ENCODE measurements at places on chromosomes 4 and X.

DNA sequence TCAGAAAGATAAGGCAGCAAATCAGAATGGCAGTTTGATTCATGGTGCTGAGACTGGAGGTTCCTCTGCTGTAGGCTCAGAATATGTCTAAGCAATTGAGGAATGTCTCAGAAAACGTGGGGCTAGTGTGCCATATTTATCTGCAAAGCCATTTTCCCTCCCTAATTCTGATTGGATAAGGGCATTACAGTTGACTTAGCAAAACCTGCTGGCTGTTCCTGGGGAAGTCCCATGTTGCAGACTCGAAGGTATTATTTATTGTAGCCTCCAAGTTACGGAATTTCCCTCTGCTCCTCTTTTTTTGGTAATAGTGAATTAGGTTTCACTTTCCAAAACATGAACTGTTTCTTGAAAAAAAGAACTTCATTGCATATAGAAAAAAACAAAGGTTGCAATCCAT lies at the start of gene CXCL10:
Gene CXCL10 (minus strand): TSS at position 109 of the 400 bp plus-strand sequence. CDS start 66 bp downstream, at position 43.
- DNase-seq = no peak

- DNase-seq = no peak
Observed at GRCh38 chr4:173506597-173507211, 23.3 kb downstream of the HAND2 start.

- no peak for DNase-seq
Observed at GRCh38 chrX:130285069-130285620, 16.4 kb upstream of the ZNF280C start.

GRCh38 chr4:36316607-36317006 lies 35.2 kb downstream of the DTHD1 start:
- DNase-seq = no peak

GRCh38 chr4:179692222-179692621 lies 2250.0 kb upstream of the AGA start:
- no peak for DNase-seq

DNA sequence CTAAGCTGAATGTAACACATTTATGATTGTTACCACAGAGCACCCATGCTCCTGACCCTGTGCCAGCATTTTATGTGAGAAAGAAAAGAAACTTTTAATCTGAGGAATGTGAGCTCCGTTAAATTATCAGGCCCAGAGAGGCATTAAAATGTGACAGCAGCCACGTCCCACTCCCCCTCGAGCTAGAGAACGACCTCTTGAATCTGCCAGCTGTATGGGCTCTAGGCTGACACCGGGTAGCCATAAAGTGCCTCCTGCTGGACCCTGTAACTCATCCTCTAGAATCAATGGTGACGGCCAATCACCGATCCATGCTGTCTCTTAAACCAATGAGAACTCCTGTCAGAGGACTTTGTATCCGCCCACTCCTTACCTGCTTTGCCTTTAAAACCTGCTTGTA lies 110.2 kb upstream of the ADRA2C start:
- DNase-seq = no peak

GRCh38 chrX:153769865-153770600 lies 6.0 kb downstream of the PLXNB3 start:
- no peak for DNase-seq

DNA sequence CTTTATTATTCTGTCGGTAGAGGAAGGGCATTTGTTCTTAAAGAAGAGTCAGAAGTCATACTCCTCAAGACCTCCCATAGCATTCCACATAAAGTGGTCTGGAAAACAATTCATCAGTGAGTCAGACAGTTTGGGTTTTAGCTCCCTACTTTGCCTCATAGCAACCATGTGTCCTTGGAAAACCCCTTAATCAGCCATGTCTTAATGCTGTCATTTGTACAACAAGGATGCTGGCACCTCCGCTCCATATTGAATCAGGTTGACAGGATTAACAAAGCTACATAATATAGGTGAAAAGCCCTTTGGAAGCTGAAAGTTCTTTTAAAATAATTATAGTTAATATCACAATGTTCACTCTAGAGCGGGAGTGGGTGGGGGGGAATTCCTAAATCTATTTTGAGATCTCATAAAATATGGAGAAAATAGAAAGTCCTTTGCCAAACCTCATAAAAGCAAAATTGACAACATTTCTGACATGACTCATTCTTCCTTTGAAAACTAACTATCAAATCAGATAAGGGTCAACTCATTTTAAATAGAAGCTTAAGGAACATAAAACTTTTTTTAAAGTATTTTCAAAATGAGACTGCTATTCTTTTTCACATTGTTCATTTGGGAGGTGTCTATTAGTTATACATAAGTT lies 37.3 kb upstream of the GUCY1A1 start:
- no peak for DNase-seq

DNA sequence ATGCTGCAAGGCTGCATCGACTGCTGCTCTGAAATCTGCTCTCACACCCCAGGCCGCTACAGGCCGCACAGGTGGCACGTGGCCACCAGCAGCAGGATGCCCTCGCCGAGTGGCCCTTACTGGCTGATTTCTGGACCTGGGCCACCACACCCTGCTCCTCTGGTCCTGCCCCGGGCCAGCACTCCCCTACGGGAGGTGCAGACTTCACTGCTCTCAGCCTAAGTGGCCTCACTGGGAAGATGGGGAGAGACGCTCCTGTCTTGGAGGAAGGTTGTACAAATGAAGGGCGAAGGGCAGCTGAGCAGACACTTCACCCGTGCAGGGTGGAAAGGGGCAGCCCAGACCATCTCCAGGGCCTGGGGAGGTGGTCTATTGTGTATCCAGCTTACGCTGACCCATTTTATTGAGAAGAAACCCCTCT lies 72.5 kb downstream of the ACOX3 start:
- no peak for DNase-seq

GRCh38 chr4:157052429-157053040 lies 23.4 kb upstream of the GLRB start:
- no peak for DNase-seq

DNA sequence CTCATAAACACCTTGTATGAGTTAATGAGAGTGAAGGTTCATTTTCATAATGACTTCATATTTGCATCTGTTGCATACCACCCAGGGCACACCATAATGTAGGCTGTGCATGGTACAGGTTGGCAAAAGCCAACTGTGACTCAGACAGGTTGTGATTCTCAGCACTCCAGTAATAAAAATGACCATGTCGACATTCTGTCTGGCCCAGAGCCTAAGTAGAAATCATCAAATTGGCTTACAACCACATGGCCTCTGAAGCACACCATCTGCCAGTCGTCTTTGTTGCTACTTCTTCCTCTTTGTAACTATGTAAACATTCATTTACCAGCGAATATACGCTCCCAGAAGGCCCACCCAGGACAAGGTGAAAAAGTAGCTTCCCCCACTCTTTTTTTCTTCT lies 459.5 kb downstream of the GASK1B start:
- DNase-seq = no peak

DNA sequence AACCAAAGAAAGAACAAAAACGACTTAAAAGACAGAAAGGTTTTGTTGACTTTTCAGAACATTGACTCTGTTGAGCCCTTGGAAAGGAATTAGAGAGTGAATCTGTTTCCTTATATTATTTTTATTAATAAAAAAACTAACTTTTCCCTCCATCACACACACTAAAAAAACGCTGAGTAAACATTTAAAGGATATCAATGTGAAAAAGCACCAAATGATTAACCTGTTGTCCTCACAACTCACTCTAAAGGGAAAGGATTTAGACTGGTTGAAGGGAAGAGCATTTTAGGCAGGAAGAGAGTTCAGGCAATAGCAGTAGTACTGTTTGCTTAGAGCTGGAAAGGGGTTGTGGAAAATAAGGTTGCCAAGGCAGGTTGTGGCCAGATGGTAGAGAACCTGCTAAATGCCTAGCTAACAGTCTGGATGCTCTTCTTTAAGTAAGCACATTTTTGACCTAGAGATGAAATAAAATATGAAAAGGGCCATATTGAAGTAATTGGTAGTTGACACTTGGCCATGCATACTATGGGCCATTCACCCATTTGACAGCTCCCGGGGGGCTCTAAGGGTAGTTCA lies 98.0 kb upstream of the NDP start:
- no peak for DNase-seq

- DNase-seq = no peak
Observed at GRCh38 chrX:130676861-130677260, 226.1 kb downstream of the ENOX2 start.

DNA sequence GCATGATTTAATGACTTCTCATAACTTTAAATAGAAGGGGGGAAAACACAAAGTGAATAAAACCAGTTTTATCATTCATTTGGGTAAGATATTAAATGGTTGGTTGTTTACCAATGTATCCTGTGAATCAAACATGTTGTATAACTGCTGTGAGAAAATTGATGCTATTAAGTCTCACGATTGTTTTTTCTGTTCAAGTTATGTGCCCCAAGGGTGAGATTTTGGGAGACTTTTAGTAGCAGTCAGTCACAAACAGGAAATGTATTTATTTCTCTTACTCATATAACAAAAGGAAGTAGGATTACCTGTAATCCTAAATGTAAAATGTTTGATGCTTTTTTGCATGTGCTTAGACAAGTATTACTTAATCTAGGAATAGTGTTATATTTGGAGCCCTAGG lies 39.2 kb downstream of the MTHFD2L start:
- no peak for DNase-seq

DNA sequence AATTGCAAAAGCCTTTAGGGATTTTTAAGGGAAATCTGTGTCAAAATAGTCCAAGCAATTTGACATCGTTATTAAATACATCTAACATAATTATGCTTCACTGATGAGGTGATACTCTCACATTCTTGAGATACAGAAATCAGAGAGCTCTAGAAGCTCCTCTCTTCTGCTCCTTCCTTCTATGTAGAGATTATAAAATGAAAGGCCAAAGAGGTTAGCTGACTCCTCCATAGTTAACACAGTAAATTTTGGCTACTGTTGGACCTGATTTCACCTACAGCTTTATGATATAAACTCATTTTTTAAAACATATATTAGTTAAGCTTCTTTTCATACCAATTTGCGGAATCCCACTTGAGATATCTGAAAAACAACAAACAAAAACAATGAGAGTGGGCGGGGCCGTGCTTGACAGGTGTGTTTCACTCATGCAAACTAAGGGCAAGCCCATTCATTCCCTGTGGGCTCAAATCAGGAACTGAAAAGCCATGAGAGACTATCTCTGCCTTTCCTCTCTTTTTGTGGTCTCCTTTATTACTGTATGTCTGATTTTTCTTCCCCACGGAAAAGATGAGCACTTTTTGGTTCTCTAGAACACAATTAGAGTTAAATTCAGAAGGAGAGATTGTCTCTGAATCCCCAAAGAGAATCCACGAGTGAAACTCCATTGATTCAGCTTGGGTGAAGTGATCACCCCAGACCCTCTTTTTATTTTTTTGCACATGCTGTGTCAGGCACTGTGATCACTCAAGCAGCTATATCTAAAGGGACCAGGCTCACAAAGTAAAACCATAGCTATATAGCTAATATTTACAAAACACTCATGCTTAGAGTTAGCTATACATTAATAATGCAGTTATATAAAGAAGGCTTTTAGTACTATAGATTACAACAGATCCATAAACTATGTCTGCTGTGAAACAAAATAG lies 566.3 kb downstream of the IL15 start:
- DNase-seq = no peak

DNA sequence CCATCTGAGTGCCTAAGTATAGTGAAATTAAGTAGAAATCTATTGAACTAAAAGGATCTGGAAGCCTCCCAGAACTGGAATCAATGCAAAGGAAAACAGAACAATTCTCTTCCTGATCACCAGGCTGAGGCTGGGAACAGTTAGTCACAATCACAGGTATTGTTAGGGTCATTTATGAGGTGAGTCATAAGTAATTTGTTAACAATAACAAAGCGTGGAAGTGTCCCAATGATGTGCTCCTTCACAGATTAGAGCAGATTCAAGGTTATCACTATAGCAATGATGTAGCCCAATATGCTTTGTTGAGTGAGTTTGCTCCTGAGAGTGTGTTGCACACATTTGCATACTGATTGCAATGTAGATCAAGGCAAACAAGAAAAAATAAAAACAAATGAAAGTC lies 228.1 kb downstream of the ZNF674 start:
- no peak for DNase-seq

DNA sequence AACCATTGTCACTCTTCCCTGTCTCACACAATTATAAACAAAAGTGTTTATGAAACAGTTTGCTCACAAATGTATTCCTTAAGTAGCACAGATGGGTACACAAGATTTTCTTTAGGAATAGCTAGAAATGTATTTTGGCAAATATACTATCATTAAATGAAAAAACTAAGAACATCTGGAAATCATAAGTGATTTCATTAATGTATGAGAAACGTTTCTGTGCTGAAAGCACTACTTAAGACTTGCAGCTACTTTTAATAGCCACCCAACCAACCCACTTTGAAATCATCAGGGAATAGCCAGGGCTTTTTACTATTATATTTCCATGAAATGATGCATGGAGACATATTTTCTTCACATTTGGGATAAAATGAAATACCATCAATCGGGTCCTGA lies 62.3 kb upstream of the NAP1L5 start:
- DNase-seq = no peak

DNA sequence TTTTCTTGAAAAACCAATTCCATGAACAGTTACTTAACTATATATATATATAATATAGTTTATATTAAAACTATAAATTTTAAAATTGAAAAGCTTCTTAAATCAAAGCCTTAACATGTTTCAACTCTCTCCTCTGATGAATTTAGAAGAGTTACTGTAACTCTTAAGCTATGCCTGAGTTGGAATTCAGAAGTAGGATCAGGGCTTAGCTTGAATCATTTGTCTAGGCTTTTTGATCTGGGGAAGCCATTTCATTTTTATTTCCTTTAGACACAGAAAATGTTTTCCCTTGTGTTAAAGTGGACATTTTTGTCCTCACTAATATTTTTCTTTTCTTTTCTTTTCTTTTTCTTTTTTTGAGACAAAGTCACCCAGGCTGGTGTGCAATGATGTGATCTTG lies 40.4 kb upstream of the PDLIM5 start:
- no peak for DNase-seq

DNA sequence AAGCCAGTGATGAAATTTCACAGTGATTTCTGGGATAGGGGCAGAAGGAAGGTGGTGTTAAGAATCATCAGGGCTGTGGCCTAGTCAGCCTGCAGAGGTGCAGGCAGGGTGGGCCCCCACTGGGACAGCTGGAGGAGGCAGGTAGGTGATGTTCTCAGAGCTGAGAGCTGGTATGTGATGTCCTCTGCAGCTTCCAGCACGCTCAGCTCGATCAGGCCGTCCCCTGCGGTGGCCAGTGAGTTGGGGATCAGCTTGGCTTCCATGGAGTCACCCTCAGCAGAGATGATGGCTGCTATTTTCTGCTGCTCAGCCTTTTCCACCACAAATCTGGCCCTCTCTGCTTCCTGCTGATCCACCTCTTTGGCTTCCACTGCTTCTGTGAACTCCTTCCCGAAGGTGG lies 81.1 kb downstream of the IL1RAPL2 start:
- no peak for DNase-seq

DNA sequence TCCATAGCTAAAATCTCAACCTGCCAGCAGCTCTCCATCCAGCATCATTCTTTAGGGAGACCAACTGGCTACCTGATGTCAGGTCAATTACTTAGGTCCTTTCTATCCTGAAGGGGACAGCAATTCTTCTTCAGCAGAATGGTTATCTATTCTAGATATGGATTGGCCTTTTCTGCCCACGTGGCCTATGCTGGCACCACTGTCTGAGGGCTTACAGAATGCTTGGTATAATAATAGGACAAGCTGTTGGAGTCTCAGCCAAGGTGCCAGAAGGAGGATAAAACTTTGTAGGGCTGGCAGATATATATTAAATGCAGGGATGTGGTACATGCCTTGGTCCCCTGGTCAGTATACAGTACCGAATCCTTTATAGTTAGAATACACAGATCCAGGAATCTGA lies 89.8 kb upstream of the C1GALT1C1 start:
- no peak for DNase-seq

All from activated naive CD4-positive, alpha-beta T cell treated with Interleukin-2 at 50 U/mL for 16 hours (primary cell).